H9 (cell line): ENCODE measurements at places on chromosomes 4 and X.

DNA sequence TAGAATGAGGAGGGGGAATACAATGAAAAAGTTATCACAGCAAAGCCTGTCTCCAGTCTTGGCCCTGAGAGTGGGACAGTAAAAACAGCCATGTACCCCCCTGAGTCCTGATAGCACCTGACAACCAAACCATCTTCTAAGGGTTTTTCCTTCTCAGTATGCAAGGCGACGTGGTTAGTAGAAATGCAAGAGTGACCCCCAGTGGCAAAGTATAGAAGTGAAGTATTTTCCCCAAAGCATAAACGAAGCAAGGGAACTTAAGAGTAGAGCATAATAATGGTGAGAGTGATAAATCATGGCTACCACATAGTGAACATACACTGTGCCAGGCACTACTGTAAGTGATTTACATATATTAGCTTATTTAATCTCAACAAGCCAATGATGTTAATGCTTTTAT, 52.8 kb downstream of the FAM47C start:
- peak; percentile 38 for DNase-seq

DNA sequence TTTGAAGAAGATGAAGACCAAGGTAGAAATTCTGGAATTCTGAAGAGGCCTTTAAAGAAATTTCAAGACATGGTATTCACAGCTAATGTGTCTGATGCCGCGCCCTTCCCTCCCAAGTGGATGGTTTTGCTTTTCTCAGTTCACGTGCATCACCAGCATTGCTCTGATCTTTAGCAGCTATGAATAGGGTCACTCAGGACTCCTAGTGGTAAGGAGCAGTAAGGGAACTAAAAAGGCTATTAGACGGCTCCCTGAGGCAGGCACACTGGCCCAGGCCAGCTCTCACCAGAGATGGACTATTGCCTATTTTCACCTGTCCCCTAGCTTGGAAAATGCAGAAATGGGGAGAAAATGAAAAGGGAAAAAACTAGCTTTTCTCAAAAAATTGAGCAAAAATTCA, 447.5 kb upstream of the RASGEF1B start:
- DNase-seq = peak; percentile 38

GRCh38 chrX:17183566-17183965, 191.4 kb upstream of the NHS start:
- no peak for DNase-seq

DNA sequence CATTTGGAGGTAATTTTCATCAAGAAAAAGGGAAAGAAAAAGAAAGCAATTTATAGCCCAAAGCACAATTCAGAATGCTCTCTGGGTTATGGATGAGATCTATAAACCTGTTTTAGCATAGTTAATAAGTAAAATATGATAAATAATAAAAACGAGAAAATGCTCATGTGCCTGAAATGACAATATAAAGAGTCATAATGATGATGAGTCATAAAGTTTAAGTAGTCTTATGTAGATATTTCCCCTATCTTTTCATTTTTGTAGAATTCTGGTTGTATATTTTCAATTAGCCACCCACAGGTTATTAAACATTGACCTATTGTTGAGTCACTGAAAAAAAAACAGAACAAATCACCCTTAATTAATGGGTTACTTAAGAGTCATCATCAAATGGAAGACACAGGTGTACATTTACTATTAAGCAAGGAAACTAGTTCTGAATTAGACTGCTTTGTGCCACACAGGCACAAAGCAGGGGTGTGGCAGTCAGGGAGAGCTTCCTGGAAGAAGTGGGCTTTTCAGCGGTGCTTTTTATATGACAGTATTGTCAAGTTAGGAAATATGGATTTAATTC, 29.3 kb downstream of the BEND4 start:
- no peak for DNase-seq

DNA sequence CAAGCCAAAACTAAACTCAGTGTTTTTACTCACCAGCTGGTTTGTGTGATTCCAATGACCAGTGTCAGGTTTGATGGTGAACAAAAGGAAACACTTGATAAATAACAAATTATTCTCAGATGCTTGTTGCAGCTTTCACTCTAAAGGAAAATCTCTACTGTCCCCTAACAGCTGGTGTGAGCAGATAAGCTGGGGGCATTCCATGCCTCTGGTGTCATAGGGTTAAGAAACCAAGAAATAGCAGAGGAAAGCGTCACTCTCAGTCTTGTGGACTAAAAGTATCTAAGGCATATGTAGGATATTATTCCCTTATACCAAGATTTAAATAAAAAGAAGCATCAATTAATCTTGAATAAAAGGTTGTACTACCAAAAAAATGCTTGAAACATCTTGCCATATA, 24.3 kb downstream of the TRPC5 start:
- no peak for DNase-seq

- no peak for DNase-seq
Observed at GRCh38 chr4:148248824-148249223, 193.4 kb downstream of the NR3C2 start.

DNA sequence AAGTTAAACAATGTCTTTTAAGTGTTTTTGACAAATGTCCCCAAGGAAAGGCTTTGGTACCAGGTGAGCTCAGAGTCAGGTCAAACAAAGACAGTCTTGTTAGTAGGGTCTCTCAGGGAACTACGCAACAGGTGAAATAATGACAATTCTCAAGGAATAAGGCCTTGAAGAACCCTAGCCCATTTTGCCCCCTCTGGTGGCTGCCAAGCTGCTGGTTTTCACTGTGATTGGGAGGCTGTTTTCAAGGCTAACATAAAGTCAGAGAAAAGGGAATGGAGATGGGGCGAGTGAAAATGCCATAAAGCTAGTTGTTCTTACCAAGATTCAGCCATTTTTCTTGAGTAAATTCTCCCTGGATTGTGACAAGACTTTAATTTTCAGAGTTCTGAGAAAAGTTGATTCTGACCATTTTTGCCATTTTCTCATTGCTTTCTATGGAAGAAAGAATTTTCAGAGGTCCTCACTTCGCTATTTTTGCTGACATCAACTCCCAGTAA, 58.7 kb downstream of the RWDD4 start:
- peak; percentile 48 for DNase-seq

DNA sequence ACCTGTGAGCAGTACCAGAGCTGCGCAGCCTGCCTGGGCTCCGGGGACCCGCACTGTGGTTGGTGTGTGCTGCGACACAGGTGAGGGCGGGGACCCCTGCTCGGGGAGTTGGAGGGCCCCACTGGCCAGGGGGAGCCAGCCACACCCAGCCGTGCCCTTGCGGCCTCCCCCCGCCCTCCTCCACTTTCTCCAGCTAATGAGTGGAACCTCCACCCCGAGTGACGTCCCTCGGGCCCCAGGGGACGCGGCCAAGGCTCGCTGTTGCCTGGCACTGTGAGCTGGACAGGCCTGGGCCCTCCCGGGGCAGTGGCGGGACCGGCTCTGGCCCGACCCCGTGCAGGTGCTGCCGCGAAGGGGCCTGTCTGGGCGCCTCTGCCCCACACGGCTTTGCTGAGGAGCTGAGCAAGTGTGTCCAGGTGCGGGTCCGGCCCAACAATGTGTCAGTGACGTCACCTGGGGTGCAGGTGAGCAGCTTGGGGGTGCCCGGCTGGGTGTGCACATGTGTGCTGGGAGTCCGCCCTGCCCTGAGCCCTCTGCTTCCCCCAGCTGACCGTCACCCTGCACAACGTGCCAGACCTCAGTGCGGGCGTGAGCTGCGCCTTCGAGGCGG, 5.6 kb downstream of the PLXNA3 start:
- no peak for DNase-seq

DNA sequence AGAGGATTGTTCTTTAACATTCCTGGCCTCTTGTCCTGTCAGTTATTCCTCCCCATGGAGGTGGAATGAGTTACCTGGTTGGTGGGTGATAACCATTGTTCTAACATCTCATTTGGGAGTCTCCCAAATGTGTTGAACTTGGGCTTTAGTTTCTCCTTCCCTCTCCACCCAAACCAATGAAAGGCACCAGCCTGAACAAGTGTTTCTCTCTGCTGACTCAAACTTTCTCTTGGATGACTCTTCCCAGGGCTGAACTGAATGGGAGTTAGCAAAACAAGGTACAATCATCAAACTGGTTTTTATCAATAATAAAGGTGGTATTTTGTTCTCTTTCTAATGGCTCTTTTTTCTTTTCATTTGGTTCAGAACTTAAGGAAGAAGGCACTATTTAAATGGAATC, 2.7 kb downstream of the DYNLT3 start:
- no peak for DNase-seq

DNA sequence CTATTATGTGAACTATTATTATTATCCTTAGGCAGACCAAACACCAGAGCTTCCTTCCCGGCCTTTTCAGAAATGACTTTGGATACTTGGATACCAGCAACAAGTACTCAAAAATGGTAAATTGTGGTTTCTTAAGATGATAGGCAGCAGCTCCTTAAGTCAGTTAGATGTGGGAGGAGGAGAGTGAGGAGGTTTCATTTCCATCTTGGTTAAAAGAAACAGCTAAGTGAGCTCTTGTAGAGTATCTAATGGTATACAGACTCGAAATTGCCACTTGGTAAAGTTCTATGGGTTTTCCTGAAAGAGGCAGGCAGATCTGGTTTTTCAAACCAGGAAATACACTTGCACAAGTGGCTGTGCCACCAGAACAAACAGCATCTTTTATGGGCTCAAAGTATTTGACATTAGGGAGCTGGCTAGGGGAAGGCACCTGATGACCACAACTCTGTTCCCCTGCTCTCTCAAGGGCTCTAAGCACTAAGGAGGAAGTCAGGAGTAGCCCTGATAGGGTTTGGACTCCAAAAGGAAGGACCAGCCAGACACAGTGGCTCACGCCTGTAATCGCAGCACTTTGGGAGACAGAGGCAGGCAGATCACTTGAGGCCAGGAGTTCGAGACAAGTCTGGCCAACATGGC, 130.9 kb downstream of the TMEM164 start:
- DNase-seq = no peak

- DNase-seq = peak; percentile 56
Observed at GRCh38 chr4:42865572-42866189, 26.8 kb upstream of the GRXCR1 start.

DNA sequence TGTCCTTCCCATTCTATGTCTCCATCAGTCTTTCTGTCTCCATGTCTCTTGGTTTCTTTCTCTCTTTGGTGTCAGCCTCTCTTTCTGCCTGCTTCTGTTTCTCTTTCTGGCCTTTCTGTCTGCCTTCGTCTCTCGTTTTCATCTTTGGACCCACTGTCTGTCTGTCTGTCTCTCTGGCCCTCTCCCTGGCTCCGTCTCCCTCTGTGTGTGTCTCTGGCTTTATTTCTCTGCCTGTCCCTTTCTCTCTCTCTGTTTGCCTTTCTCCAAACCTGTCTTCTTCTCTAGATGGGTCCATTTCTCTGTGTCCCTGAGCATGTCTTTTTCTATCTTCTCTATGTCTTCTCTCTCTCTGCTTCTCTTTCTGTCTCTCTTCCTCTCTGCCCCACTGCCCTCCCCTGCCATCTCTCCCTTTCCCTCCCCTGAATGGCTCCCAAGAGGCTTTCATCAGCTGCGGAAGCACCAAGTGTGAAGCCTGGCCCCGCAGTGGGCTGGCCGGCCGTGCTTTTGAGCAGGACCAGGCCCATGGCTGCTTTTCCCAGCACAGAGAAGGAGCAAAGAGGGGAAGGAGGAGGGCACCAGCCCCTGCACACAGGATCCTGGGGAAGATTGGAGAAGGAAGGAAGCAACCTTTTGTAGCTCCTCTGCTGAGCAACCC, 57.4 kb downstream of the PJA1 start:
- no peak for DNase-seq

GRCh38 chr4:24475756-24476155, 108.6 kb downstream of the DHX15 start:
- no peak for DNase-seq

DNA sequence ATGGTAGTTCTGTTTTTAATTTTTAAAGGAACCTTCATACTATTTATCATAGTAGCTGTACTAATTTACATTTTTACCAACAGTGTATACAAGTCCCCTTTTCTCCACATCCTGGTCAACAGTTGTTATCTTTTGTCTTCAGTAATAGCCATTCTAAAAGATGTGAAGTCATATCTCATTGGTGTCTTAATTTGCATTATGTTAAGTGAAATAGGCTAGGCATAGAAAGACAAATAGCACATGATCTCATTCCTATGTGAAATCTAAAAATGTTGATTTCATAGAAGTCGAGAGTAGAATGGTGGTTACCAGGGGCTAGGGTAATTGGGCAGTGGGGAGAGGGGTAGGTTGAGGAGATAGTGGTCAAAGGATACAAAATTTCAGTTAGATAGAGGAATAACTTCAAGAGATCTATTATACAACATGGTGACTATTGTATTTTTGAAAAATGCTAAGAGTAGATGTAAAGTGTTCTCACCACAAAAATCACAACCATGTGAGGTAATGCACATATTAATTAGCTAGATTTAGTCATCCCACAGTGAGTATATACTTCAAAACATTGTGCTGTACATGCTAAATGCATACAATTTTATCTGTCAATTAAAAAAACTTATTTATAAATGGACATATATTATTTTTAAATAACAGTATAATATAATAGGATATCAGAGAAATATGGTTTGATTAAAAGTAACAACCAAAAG, 58.9 kb downstream of the DIAPH2 start:
- no peak for DNase-seq

GRCh38 chrX:11296051-11296450, 2.8 kb downstream of the AMELX start:
- DNase-seq = no peak

- no peak for DNase-seq
Observed at GRCh38 chr4:41232406-41232805, 18.1 kb upstream of the APBB2 start.

DNA sequence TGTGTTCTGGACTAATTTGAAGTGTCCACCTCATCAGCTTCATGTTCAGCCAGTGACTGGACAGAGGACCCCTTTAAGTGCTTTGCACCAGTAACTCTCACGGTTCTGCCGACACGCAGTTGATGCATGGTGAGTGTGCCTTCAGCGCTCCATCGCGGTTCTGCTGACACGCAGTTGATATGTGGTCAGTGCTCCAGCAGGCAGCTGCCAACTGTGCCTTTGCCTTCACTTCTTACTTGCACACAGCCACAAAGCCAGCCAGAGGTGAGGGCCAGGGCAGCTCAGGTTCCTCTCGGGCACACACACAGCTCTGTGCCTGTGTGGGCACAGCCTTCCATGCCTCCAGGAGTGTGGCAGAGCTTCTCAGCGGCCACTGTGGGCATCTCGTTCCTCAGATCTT, 12.4 kb downstream of the NKX1-1 start:
- DNase-seq = no peak

- DNase-seq = no peak
Observed at GRCh38 chrX:121114691-121115090, 67.3 kb downstream of the GLUD2 start.

- DNase-seq = no peak
Observed at GRCh38 chr4:71609167-71609566, 174.7 kb downstream of the GC start.

DNA sequence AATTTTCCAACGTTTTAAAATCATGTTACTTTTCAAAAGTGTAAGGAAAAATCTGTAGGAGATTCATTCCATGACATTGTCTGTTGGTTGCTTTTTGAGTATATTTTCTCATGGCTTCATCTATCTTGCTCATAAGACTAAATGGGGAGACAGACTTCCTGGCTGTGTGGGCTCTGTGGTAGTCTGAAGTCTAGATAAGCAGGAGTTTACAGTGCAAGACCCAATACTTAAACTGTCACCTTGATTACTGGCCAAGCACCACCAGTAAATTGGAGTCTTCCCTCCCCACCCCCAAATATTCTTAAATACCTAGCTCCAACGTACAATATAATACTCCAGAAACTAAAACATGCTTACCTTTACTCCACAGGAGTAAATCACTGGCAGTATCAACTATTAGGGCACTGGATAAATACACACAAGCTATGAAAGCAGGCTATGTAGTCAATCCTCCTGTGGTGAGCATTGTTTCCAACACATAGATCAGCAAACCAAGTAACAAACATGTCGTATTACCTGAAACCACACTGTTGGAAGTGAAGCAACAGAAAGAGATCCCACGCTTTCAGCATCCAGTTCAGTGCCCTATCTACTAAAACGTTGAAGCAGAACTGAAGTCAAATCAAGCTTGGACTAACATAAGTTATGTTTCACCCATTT, 6.2 kb downstream of the HNRNPD start:
- DNase-seq = no peak
